ENCODE measurements at places on chromosomes 13 and 19. TPM values are rescaled to one million over a fixed set of nuclear protein-coding genes. Genes with fewer than 3 reads are reported as not detected.
A peak's percentile ranks its signal among the peaks of the same experiment; 100 is the strongest.

Gene ZNF543
- total RNA-seq = 4.9 TPM

- DNase-seq = no peak
Observed at GRCh38 chr13:87131611-87132010, 539.6 kb upstream of the SLITRK5 start.

DNA sequence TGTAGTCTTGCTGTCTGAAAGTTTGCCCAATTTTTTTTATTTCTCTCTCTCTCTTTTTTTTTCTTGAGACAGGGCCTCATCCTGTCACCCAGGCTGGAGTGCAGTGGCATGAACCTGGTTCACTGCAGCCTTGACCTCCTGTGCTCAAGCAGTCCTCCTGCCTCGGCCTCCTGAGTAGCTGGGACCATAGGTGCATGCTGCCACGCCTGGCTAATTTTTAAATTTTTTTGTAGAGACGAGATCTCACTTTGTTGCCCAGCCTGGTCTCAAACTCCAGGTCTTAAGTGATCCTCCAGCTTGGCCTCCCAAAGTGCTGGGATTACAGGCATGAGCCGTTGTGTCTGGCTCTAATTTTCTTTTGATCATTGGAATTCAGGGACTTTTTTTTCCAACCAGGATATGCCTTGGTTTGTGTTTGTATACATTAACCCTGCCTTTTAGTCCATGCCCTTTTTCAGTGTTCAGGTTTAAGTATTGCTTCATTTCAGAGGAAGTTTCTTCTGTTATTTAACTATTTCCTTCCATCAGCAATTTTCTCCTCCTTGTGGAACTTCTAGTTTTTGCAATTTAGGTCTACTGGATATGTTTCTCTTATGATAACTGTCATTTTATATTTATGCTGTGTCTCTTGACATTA is 201.4 kb downstream of the PCCA start:
- no peak for DNase-seq

DNA sequence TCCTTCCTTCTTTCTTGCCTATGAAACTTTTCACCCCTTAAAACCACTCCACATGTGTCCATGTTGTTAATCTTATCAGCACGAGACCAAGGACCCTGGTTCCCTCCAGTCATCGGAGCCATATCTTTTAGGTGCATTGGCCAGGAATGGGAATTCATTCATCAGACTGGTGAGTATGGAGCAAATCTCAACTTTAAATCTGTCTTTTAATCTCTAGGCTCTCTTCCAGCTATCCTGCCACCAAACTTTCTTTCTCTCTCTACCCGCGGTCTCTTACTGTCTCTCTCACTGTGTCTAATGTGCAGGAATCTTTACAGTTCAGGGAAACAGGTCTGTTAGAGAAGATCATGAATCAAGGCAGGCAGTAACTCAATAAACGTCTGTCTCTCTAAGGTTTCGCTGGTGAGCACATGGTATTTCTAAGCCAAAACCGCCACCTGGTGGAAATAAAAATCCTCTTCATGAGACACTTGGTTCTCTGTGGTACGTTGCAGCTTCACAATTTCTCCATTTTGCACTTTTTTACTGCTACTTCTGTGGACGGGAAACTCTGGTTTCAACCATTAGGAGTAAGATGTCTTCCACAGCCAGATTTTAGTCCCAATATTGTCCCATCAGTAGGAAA is 16.1 kb downstream of the LGALS16 start:
- DNase-seq = peak; percentile 19

DNA sequence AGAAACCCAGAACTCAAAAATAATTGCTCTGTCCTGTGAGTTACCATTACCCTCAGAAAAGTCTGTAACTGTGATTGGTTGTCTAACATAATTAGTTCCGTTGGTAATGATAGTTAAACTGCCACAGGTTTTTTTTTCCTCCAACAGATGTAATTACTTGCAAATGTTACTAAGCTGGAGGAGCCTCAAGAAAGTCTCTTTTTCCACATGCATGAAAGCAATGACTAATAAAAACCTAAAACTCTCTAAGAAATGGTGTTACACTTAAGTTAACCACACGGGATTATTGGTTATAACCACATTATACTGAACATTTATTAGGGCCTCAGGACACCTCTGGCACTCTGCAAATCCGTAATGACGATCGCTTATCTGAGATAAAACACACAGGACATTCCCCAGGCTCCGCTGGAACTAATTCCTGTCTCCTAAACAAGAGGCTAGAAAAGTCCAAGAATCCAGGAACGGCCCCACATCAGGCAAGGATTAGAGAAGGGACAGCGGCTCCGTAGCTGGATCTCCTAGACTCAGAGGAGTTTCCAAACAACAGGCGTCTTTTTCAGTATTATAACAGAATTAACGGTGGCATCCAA is 753 bp downstream of the ZNF235 start:
- DNase-seq = no peak

Gene SULT2B1
- not detected for total RNA-seq

Gene ZNF667
- total RNA-seq = 8.3 TPM

Gene METTL21C
- not detected for total RNA-seq

- DNase-seq = no peak
Observed at GRCh38 chr19:1284979-1285736, 515 bp upstream of the EFNA2 start.

- no peak for DNase-seq
Observed at GRCh38 chr13:50189450-50189849, 174.2 kb downstream of the KCNRG start.

Gene GRIK5
- 0.19 TPM for total RNA-seq

DNA sequence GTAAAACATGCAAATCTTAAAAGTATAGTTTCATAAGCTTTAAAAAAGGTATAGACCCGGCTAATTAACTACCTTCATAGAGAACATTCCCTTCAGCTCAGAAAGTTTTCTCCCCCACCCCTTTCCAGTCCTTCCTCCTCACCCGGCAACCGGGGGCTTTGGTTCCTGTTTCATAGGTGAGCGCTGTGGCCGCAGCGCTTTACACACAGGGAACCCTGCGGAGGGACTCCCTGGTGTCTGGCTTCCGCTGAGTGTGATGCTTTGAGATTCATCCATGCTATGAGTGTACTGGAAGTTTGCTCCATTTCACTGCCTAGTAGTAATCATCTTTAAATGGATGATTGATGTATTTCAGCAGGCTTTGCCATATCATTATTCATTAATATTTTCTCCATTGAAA is 26.0 kb upstream of the PABPC3 start:
- no peak for DNase-seq

GRCh38 chr13:41622432-41623429 is 165.4 kb downstream of the RGCC start:
- no peak for DNase-seq

DNA sequence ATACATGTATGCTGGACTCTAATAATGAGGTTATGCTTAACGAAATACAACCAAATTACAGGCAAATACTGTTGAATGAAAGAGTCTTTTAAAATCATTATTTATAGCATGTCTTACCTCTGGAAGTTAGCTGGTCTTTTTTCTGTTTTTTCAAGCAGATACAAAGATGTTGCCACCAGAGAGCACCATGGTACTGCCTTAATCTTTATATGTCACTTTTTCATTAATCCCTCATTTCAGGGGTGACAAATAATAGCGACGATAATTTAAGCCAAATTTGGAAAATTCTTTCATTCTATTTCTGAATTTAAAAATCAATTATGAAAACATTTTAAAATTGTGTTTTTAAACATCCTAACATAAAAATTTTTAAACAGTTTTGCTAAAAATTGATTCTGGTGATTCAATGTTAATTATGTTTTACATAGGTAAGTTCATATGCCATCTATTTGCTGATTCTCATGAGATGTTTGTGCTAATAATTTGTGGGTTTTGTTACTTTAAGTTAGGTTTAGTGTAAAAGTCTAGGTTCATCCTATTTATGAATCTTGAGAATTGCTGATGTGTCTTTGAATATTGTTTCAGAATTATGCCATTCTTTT is 379.3 kb upstream of the SGCG start:
- no peak for DNase-seq

- DNase-seq = no peak
Observed at GRCh38 chr13:112867301-112867711, 101.7 kb upstream of the MCF2L start.

- peak; percentile 18 for DNase-seq
Observed at GRCh38 chr19:17324357-17325114, 10.1 kb downstream of the ANO8 start.

Gene PRSS57
- total RNA-seq = not detected

GRCh38 chr13:51645761-51646670 is 61.8 kb downstream of the WDFY2 start:
- DNase-seq = peak; percentile 25

- DNase-seq = peak; percentile 89
Observed at GRCh38 chr13:40187324-40187795, 479.1 kb downstream of the FOXO1 start.

Gene ZNF77
- total RNA-seq = 2.0 TPM

GRCh38 chr19:41029524-41030432 is 38.7 kb downstream of the CYP2B6 start:
- DNase-seq = no peak

Gene IGFL3
- total RNA-seq = not detected

DNA sequence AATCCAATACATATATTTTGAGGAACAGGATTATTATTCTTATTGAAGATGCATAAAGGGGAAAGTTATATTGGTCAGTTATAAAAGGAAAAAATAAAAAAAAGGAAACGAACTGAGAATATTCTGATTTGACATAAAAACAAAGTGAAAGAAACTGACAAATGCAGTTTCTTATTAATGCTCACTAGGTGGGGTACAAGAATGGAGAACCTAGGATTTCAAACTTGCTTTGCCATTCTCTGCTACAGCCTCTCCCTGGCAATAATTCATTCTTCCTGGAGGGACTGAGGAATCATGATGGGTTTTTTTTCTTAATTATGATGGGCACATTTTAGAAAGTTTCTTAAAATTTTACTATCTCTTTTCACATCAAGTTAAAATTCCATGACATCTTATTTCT is 154.9 kb downstream of the PCDH9 start:
- no peak for DNase-seq

- no peak for DNase-seq
Observed at GRCh38 chr13:111920306-111920931, 146.5 kb upstream of the SOX1 start.

- no peak for DNase-seq
Observed at GRCh38 chr13:30572859-30573275, 44.9 kb upstream of the USPL1 start.

DNA sequence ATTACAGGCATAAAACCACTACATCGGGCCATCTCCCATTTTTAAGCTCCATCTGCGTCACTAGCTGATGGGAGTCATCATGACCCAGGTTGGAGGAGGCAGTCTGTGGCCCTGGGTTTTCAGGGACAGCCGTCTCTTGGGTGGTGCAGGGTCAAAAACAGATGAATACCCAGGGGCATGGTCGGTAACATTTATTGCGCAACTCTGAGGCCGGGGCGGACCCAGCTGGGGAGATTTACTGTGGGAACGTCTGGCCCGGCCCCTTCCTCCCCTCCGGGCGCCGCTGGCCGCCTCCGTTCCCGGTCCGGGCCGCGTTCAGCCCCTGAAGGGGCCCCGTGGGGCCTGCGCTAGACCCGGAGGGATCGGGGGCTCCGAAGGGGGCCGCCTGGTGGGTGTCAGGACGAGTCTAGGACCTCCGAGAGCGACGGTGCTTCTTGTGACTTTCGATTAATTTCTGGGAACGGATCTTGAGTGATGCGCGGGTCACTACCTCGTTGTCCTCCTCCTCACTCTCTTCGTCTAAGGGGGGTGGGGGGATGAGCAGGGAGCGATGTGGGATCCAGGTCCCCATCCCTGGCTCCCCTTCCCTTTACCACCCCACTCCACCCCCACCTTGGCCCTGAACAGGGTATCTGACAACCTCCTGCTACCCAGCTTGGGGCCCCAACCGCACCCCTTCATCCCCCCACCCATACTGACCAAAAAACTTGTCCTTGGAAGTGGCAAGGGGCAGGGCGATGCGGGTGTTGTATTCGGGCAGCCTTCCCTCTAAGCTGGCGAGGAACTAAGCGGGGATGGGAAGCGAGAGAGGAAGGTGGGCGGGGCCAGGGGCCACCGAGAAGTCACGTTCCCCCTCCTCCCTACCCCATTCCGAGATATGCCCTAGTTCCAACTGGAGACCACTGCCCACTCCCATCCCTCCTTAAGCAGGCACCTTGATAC is 1.6 kb upstream of the RGL3 start:
- no peak for DNase-seq

Gene LINGO3
- 0.33 TPM for total RNA-seq

DNA sequence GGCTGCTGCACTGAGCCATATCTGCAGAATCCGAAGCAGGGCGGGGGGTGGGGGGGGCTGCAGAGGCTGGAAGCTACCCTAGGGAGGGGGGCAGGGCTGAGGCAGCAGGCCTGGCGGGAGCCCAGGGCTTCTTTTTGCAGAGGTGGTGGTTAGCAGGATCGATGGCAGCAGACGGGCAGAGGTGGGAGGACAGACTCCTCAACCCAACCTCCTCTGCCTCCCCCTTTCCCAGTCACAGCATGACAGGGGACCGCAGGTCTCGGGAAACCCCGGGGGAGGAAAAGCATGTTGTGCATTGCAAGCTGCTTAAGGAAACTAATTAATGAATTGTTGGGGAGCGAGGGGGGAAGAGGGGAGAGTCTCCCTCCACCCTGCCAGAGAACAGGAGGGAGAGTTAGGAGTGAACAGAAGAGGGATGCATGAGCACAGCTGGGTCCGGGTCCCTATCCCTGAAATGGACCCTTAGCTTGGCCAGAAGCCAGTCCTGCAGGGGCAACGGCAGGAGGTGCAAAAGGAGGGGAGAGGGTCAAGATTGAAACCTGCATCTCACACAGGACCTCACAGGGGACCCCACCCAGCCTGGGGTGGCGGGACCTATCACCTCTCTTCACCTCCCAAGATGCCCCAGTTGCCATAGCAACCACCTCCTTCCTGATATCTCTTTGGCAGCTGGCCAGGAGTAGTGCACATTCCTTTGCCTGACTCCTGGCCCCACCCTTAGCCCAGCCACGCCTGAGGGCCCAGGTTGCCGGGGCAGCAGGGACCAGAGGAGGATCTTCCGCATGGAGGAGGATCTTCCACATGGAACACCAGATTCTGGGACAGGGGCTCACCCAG is 1.8 kb downstream of the FXYD7 start:
- peak; percentile 44 for DNase-seq

DNA sequence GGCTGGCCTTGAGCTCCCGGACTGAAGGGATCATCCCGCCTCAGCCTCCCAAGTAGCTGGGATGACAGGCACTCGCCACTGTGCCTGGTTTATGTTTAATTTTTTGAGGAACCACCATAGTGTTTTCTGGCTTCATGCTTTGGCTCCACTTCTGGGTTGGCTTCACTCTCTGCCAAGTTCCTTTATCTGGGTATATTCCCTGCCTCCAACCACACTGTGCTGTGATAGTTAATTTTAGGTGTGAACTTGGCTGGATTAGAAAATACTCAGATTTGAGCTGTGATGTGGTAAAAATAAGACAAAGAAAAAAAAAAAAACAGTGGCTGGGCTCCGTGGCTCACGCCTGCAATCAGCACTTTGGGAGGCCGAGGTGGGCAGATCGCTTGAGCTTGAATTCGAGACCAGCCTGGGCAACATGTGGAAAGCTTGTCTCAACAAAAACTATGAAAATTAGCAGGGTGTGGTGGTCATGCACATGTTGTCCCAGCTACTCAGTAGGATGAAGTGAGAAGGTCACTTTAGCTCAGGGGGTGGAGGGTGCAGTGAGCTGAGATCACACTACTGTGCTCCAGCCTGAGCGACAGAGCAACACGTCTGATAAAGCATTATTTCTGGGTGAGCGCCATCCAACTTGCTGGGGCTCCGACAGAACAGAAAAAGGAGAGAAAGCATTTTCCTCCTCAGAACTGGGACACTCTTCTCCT is 7.5 kb upstream of the ILF3 start:
- DNase-seq = no peak

GRCh38 chr13:61466280-61466679 is 50.6 kb upstream of the PCDH20 start:
- DNase-seq = no peak
